ENCODE measurements at places on chromosomes 2 and 18. TPM values are rescaled to one million over a fixed set of nuclear protein-coding genes. Genes with fewer than 3 reads are reported as not detected.

The NEU4 gene
- total RNA-seq, result not detected

The GALM gene
- total RNA-seq, result 39.5 TPM

The NEB gene
- 0.26 TPM for total RNA-seq

The RAB1A gene
- total RNA-seq, result 63.4 TPM

The REEP1 gene
- total RNA-seq, result not detected

The IL36A gene
- not detected for total RNA-seq

The CHST9 gene
- total RNA-seq, result not detected

The IL1F10 gene
- not detected for total RNA-seq

The CENPA gene
- total RNA-seq, result 1.8 TPM

The ANKRD53 gene
- 1.3 TPM for total RNA-seq

The CTAGE1 gene
- total RNA-seq, result under 0.01 TPM

The COMMD1 gene
- total RNA-seq, result 36.0 TPM

The OTOF gene
- not detected for total RNA-seq

The ICOS gene
- not detected for total RNA-seq

The ALLC gene
- total RNA-seq, result not detected

The SUMO1 gene
- 97.3 TPM for total RNA-seq

The DSG3 gene
- not detected for total RNA-seq

The HOXD12 gene
- total RNA-seq, result not detected

The GPBAR1 gene
- total RNA-seq, result under 0.01 TPM

The AGAP1 gene
- total RNA-seq, result 10.6 TPM

The DBI gene
- 128 TPM for total RNA-seq

The IGFBP5 gene
- 1,100 TPM for total RNA-seq

The GAREM1 gene
- total RNA-seq, result 1.5 TPM

The ACKR3 gene
- total RNA-seq, result 0.17 TPM

The MPV17 gene
- total RNA-seq, result 83.2 TPM

The SLC39A6 gene
- 107 TPM for total RNA-seq

The ALPP gene
- not detected for total RNA-seq

The OXER1 gene
- total RNA-seq, result 0.26 TPM

The LIPG gene
- 0.50 TPM for total RNA-seq

The ANO7 gene
- 0.50 TPM for total RNA-seq

The PSMD14 gene
- total RNA-seq, result 57.0 TPM

The VSNL1 gene
- total RNA-seq, result 1.2 TPM

The WDR35 gene
- 11.6 TPM for total RNA-seq

The LBH gene
- 351 TPM for total RNA-seq

The CRYGD gene
- not detected for total RNA-seq

The PARD3B gene
- 20.6 TPM for total RNA-seq

The SH3BP4 gene
- total RNA-seq, result 74.8 TPM

The PDCD1 gene
- not detected for total RNA-seq
